ENCODE measurements at places on chromosomes 5 and 9. TPM values are rescaled to one million over a fixed set of nuclear protein-coding genes. Genes with fewer than 3 reads are reported as not detected.

Gene TNC
- not detected for polyA plus RNA-seq

Gene CERCAM
- 0.31 TPM for polyA plus RNA-seq

Gene TRAF2
- polyA plus RNA-seq, result 15.3 TPM

GRCh38 chr9:69671879-69672595 is at the start of gene APBA1:
APBA1 (minus strand) TSS chr9:69672371.
- peak; percentile 1 for DNase-seq

GRCh38 chr5:179265514-179266290 is 79.6 kb downstream of the ADAMTS2 start:
- DNase-seq, result no peak

GRCh38 chr5:121019106-121019505 is 555.0 kb downstream of the PRR16 start:
- no peak for DNase-seq

DNA sequence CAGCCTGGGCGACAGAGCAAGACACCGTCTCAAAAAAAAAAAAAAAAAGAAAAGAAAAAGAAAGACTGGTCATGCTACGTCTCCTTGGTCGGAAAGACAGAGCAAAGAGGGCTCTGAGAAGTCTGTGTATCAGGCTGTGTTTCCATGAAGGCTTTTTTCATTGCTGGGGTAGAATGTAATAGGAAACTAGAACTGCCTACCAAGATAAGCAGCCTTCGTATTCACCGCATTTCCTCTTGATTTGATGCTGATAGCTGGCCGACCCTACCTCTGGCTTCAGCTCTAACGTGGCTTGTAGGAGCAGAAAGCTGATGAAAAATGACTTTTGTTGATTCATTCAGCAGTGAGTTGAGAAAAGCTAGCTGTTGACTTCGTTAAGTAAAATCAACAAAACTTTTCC is 17.4 kb downstream of the SLC1A3 start:
- no peak for DNase-seq
